ENCODE measurements at places on chromosomes 11 and 22. TPM values are rescaled to one million over a fixed set of nuclear protein-coding genes. Genes with fewer than 3 reads are reported as not detected.

DNA sequence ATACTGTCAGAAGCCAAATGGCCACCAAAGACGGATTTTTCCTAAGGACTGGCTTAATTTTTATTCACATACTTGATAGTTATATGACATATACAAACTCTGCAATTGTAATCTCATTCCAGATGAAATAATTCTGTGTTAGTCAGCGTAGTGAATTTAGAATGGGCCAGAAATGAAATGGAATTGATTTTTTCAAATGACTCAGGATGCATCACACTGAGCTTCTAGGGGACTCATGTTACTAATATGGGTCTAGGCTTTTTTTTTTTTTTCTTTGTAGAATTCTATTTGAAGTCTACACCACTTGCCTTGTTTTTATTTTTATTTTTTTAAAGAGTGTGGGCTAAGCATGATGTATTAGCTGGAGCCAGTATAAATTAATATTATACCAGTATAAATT lies 62.7 kb downstream of the SPECC1L start:
- no peak for DNase-seq
- H3K27ac ChIP-seq: no peak overlapping the region
- no peak overlapping the region for H3K4me3 ChIP-seq

- H3K36me3 ChIP-seq: no peaks in the 10 kb centered on the region
- no peak overlapping the region for H3K4me3 ChIP-seq
- no peak overlapping the region for H3K27ac ChIP-seq
- H3K27me3 ChIP-seq: no peaks in the 10 kb centered on the region
- no peak for DNase-seq
Observed at GRCh38 chr22:24695561-24696511, 78.7 kb downstream of the PIWIL3 start.

Gene SCO2
- 9.4 TPM for polyA plus RNA-seq

Gene GRAP2
- 109 TPM for polyA plus RNA-seq

Gene KRTAP5-8
- not detected for polyA plus RNA-seq

Gene CHST1
- polyA plus RNA-seq: not detected

Gene ZC3H12C
- polyA plus RNA-seq: not detected
